ENCODE measurements at places on chromosomes 16 and 17. TPM values are rescaled to one million over a fixed set of nuclear protein-coding genes. Genes with fewer than 3 reads are reported as not detected.

GRCh38 chr17:76267051-76267576 lies 2.0 kb downstream of the UBALD2 start:
- H3K4me1 ChIP-seq: peaks cover 42% of the 10 kb centered on the region
- H3K27me3 ChIP-seq: no peaks in the 10 kb centered on the region
- H3K36me3 ChIP-seq: no peaks in the 10 kb centered on the region
- H3K4me3 ChIP-seq: peak overlapping the region; percentile 77
- H3K27ac ChIP-seq: peak overlapping the region; percentile 83

- no peak overlapping the region for H3K27ac ChIP-seq
- no peak overlapping the region for H3K4me3 ChIP-seq
- peaks cover 8% of the 10 kb centered on the region for H3K4me1 ChIP-seq
- H3K27me3 ChIP-seq: peaks cover 34% of the 10 kb centered on the region
Observed at GRCh38 chr16:2743007-2743810, 9.2 kb upstream of the SRRM2 start.

- peak within 1 kb of the TSS; percentile 85 for H3K4me3 ChIP-seq
- H3K27me3 ChIP-seq: no peaks in the 10 kb centered on the region
- H3K36me3 ChIP-seq: no peaks in the 10 kb centered on the region
- H3K4me1 ChIP-seq: peaks cover 25% of the 10 kb centered on the region
- peak; percentile 85 for DNase-seq
- peak within 1 kb of the TSS; percentile 35 for H3K27ac ChIP-seq
Observed at GRCh38 chr17:43398724-43399595, at the start of gene ARL4D. TSS of gene ARL4D (plus strand) at chr17:43398993. CDS start at chr17:43399733, 740 bp downstream.

DNA sequence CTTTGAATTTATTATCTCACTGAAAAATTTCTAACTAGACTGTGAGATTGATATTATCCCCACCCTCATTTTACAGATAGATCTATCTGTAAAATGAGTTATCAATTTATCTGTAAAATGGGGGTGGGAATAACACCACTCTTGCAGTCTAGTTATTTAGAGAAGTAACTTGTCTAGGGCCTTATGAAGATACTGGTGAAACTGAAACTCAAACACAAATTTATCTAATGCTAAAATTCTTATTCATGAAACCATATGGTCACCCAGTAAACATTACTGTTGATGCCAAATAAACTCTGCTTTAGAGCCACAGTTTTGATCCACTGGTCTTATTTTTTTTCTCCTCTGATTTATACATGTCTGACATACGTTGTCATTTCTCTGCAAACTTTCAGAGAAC lies 52.1 kb upstream of the SMIM36 start:
- H3K27ac ChIP-seq: no peak overlapping the region
- no peak for DNase-seq
- H3K27me3 ChIP-seq: no peaks in the 10 kb centered on the region
- no peaks in the 10 kb centered on the region for H3K36me3 ChIP-seq

DNA sequence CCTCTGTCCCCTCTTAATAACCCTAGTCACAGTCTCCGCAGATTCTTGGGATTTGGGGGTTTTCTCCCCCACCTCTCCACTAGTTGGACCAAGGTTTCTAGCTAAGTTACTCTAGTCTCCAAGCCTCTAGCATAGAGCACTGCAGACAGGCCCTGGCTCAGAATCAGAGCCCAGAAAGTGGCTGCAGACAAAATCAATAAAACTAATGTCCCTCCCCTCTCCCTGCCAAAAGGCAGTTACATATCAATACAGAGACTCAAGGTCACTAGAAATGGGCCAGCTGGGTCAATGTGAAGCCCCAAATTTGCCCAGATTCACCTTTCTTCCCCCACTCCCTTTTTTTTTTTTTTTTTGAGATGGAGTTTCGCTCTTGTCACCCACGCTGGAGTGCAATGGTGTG lies 5.6 kb downstream of the CCL22 start:
- H3K4me1 ChIP-seq: no peaks in the 10 kb centered on the region
- no peak overlapping the region for H3K4me3 ChIP-seq
- no peaks in the 10 kb centered on the region for H3K27me3 ChIP-seq
- H3K36me3 ChIP-seq: no peaks in the 10 kb centered on the region
- no peak for DNase-seq

DNA sequence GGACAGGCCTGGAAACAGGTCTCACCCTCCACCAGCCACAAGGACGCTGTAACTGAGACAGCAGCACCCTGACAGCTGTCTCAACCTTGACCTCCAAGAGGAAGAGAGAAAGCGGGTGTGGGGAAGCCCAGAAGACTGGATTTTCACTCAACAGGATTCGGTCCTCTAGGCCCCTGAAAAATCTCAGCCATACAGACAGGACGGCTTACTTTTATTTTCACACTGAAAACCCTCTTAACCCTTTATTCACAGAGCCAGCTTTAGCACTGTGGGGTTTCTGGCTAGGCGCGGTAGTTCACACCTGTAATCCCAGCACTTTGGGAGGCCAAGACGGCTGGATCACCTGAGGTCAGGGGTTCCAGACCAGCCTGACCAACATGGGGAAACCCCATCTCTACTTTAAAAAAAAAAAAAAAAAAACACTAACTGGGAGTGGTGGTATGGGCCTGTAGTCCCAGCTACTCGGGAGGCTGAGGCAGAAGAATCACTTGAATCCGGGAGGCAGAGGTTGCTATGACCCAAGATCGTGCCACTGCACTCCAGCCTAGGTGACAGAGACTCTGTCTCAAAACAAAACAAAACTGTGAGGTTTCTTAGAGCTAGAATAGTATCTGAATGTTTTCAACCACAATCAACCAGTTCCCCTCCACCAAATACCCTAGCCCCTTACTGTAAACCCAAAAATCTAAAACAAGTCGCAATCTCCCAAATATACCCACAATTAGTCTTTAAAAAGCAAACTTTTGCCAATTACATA lies 5.3 kb downstream of the ANKRD11 start:
- H3K4me1 ChIP-seq: peaks cover 78% of the 10 kb centered on the region
- no peak for DNase-seq
- H3K4me3 ChIP-seq: peak overlapping the region; percentile 15
- no peaks in the 10 kb centered on the region for H3K27me3 ChIP-seq
- H3K36me3 ChIP-seq: no peaks in the 10 kb centered on the region
- peak overlapping the region; percentile 67 for H3K27ac ChIP-seq

- no peak for DNase-seq
- no peak overlapping the region for H3K4me3 ChIP-seq
- no peaks in the 10 kb centered on the region for H3K36me3 ChIP-seq
- H3K27me3 ChIP-seq: peaks cover 2% of the 10 kb centered on the region
- no peaks in the 10 kb centered on the region for H3K4me1 ChIP-seq
Observed at GRCh38 chr16:5850632-5851392, 753.2 kb upstream of the EEF2KMT start.

DNA sequence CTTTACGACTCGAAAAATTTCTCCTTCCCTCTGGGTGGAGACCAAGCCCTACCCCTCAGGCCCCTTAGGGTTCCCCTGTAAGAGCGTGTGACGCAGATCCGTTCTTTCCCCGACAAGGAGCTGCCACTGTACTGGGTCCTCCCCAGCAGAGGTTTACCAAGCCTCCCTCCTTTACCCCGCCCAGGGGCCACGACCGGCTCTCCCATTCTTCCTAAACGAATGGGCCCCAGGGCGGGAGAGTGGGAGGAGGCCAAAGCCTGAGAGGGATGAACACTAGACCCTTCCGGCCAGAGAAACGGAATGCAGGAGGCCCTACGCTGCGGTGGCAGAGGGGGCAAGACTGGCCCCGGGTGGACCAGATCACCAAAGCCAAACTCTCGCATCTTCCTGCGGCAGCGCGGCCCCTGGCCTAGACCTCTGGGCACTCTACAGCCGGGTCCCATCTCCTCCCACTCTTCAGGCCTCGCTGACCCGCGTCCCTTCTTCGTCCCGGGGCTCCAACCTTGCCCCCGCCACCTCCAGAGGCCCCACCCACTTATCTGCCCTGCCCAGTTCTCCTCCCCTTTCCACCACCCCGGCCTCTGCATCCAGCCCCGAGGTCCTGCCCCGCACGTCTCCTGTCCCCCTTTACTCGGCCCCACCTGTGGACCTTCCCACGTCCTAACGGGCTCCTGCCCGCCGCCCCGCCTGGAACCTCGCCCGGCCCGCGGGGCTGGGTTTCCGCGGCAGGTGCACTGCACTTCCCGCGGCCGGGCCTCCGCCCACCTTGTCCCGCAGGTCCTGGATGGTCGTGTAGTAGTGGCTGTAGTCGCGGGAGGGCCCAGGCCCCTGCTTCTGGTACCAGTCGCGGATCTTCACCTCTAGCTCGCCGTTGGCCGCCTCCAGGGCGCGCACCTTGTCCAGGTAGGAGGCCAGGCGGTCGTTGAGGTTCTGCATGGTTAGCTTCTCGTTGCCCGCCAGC lies 765 bp downstream of the KRT19 start:
- H3K27me3 ChIP-seq: peaks cover 4% of the 10 kb centered on the region
- no peak for DNase-seq
- no peak overlapping the region for H3K4me3 ChIP-seq
- H3K27ac ChIP-seq: no peak overlapping the region
- no peaks in the 10 kb centered on the region for H3K4me1 ChIP-seq
- H3K36me3 ChIP-seq: no peaks in the 10 kb centered on the region

DNA sequence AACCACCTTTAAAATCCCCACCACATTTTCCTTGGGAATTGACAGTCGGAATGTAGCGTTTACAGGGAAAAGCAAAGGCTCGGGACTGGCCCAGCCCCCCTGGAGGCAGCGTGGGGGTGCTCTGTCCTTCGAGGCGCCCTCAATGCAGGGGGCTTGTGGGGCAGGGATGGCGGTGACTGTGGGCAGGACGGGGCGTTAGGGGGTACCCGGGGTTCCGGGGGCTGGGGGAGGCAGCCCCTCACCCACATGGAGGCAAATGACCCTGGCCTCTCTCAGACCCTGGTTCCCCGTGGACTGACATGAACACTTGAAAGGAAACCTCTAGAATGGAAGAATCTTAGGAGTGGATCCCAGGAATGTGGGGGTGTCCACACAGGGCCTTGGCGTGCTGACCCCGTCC lies 78.4 kb upstream of the GNG13 start:
- no peak overlapping the region for H3K27ac ChIP-seq
- H3K36me3 ChIP-seq: no peaks in the 10 kb centered on the region
- DNase-seq: no peak
- no peak overlapping the region for H3K4me3 ChIP-seq
- H3K27me3 ChIP-seq: no peaks in the 10 kb centered on the region

GRCh38 chr17:40251576-40251975 lies 32.5 kb downstream of the WIPF2 start:
- H3K27me3 ChIP-seq: no peaks in the 10 kb centered on the region
- DNase-seq: no peak
- H3K36me3 ChIP-seq: no peaks in the 10 kb centered on the region
- no peak overlapping the region for H3K27ac ChIP-seq

DNA sequence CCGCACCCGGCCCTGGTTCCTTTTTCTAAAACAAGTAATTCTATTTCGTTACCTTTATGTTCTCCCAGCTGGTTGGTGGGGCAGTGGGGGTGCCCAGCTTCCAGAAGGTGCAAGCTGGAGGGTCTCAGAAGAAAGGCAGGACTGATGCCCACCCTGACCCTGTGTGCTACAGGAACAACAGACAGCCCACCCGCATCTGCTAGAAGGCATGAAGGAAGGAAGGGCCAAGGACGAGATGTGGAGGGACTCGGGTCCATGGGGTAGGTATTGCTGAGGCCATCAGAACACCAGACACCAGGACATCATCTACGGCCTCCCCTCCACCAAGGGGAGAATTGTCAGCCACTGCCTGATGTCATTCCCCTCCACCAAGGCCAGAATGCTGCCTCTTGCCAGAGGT lies 6.4 kb upstream of the CYTH1 start:
- H3K4me3 ChIP-seq: no peak overlapping the region
- no peak for DNase-seq
- H3K27ac ChIP-seq: peak overlapping the region; percentile 0

DNA sequence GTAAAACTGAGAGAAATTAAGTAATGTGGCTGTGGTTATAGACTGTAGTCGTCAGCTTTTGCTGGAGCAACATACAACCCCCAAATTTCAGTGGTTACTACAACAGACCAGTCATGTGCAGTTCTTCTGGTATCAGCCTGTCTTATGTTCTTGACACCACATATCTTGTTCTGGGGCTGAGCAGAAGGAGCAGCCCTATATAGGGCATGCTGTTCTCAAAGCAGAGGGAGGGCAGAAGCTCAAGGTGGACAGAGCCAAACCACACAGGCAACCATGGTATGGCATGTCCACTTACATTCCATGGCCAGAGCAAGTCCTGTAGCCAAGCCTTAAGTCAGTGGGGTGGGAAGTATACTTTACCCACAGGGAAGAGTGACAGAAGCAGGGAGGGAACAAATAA lies 7.7 kb downstream of the PRKAR1A start:
- H3K4me3 ChIP-seq: no peak overlapping the region
- no peak overlapping the region for H3K27ac ChIP-seq
- no peaks in the 10 kb centered on the region for H3K27me3 ChIP-seq
- no peak for DNase-seq
- H3K4me1 ChIP-seq: peaks cover 9% of the 10 kb centered on the region
- peaks cover 67% of the 10 kb centered on the region for H3K36me3 ChIP-seq

DNA sequence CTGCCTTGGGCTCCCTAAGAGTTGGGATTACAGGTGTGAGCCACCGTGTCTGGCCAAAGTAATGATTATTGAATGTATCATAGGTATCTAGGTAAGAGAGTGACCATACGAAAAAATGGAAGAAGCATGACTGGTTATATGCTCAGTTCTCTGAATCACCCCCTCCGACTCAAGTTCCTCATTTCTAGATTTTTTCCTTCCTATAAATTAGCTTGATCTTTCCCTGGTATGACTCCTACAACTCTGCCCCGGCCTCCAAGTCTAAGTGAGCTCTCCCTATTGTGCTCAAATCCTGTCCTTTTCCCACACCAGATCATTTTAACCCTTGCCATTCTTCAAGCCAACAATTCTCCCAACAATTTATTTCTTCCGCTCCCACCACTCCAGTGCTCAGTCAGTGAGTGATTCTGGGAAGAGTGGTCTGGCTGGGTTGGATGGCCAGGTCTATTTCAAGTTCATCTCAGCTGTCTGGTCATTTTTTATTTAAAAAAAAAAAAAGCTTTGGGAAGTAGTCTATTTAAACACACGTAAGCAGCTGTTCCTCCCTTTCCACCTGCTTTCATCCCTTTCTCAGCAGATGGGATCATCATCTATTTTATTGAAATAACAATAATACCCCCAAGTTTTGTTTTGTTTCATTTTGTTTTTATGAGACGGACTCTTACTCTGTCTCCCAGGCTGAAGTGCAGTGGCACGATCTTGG lies 120.2 kb upstream of the HS3ST2 start:
- H3K27me3 ChIP-seq: peaks cover 14% of the 10 kb centered on the region
- no peaks in the 10 kb centered on the region for H3K4me1 ChIP-seq
- no peak for DNase-seq
- H3K27ac ChIP-seq: no peak overlapping the region

GRCh38 chr16:71258372-71258771 lies 27.9 kb upstream of the HYDIN start:
- no peak for DNase-seq
- H3K4me1 ChIP-seq: no peaks in the 10 kb centered on the region
- no peak overlapping the region for H3K4me3 ChIP-seq
- no peak overlapping the region for H3K27ac ChIP-seq
- H3K27me3 ChIP-seq: no peaks in the 10 kb centered on the region

GRCh38 chr17:73227379-73227778 lies 34.3 kb downstream of the CPSF4L start:
- no peaks in the 10 kb centered on the region for H3K36me3 ChIP-seq
- DNase-seq: no peak
- no peaks in the 10 kb centered on the region for H3K27me3 ChIP-seq
- H3K27ac ChIP-seq: peak overlapping the region; percentile 13
- H3K4me3 ChIP-seq: no peak overlapping the region

Gene HOXB13
- not detected for total RNA-seq

Gene OR1A1
- total RNA-seq: not detected

Gene CD7
- total RNA-seq: 186 TPM

Gene TPSD1
- total RNA-seq: 0.30 TPM

Gene LGALS9C
- 0.59 TPM for total RNA-seq

Gene SOX8
- 4.8 TPM for total RNA-seq

Gene CRISPLD2
- 2.8 TPM for total RNA-seq

Gene TMEM204
- total RNA-seq: 115 TPM

Gene NPIPB6
- 4.6 TPM for total RNA-seq

Gene ALOX12B
- 0.93 TPM for total RNA-seq

Gene VTN
- total RNA-seq: 1.9 TPM

Gene CCDC200
- not detected for total RNA-seq

Gene TNFRSF13B
- 5.6 TPM for total RNA-seq

Gene KCNG4
- not detected for total RNA-seq

Gene WSCD1
- not detected for total RNA-seq
